Caco-2 (cell line): ENCODE measurements at places on chromosomes 6 and 20. TPM values are rescaled to one million over a fixed set of nuclear protein-coding genes. Genes with fewer than 3 reads are reported as not detected.

DNA sequence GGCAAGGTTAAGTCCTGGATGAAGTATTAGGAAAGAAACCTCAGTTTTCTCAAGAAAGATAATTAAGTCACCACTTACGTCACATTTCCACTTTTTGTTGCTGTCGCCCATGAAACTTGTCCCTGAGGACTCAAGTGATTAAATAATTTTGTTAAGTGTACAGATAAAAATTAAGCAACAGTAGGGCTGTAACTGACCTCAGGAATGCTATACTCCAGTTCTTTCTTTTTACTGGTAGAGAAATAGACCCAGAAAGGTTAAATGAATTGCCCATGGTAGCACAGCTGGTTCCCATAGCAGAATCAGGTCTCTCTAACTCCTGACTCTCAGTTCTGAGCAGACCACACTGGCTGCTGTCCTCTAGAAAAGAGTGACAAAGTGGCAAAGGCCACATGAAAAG lies 54.5 kb downstream of the CLIC5 start:
- H3K4me3 ChIP-seq = no peak overlapping the region
- no peaks in the 10 kb centered on the region for H3K36me3 ChIP-seq
- DNase-seq = no peak
- H3K27me3 ChIP-seq = no peaks in the 10 kb centered on the region

GRCh38 chr6:53005663-53006250 lies 10.7 kb upstream of the GSTA4 start:
- no peak overlapping the region for H3K27ac ChIP-seq
- peaks cover 11% of the 10 kb centered on the region; the same call in 1 of the 2 replicates for H3K4me1 ChIP-seq
- DNase-seq = no peak
- H3K36me3 ChIP-seq = peaks cover 2% of the 10 kb centered on the region; the same call in 1 of the 2 replicates
- H3K4me3 ChIP-seq = no peak overlapping the region
- no peaks in the 10 kb centered on the region for H3K27me3 ChIP-seq

DNA sequence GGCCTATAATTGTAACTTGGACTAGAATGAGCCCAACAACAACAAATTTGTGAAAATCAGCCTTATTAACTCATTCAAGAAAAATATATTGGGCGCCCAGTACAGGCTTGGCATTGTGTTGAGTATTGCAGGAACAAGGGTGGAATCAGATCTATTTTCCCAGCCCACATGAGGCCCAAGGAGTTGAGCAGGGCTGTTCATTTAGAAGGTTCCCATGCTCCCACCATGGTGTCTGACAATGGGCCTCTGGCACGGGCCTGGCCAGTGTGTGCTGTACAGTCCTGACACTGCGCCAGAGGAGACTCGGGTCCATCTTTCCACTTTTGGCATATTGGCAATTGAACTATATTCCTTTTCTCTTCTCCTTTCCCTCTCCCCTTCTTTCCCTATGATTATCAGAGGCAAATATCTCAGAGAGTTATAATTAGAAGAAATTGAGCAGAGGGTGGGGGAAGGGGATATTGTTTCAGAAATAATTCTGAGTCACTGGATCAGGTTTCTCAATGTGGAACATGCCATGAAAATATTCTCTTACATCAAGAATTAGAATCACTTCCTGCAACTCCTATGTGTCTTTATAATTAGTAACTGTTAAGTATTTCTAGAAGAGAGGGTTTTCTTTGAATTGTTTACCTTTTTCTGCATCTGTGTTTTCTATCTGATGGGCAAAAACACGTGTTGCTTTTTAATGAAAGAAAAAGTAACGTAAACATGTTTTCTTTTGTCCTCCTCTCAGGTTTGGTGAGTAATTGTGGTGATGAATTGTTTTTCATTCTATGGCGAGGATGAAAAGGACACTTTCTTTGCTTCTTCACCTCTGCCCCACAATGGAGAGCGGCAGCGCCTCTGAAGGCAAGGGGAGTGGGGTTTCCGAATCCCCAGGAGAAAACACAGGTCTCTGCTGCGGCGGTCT lies 209.4 kb downstream of the FOXA2 start:
- no peak overlapping the region for H3K4me3 ChIP-seq
- no peak overlapping the region for H3K27ac ChIP-seq
- H3K4me1 ChIP-seq = no peaks in the 10 kb centered on the region
- DNase-seq = no peak
- no peaks in the 10 kb centered on the region for H3K36me3 ChIP-seq

DNA sequence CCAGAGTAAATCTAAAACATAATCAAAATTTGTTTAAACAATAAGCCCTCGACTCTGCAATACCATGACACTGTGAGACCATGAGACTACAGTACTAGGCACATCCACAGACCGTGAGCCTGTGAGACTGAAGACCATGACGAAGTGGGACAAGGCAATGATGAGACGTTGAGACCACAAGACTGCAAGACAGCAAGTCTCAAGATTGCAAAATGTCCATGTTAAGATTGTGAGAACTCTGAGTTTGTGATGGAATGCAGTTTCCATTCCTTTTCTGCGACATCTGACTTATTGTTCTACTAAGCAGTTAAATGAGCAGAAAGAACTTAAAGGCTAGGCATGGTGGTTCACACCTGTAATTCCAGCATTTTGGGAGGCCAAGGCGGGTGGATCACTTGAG lies 102.1 kb upstream of the PHACTR1 start:
- no peaks in the 10 kb centered on the region for H3K36me3 ChIP-seq
- no peaks in the 10 kb centered on the region for H3K27me3 ChIP-seq
- H3K4me3 ChIP-seq = no peak overlapping the region
- H3K4me1 ChIP-seq = no peaks in the 10 kb centered on the region
- no peak overlapping the region for H3K27ac ChIP-seq

- no peak for DNase-seq
- H3K36me3 ChIP-seq = no peaks in the 10 kb centered on the region
- no peak overlapping the region for H3K4me3 ChIP-seq
- no peak overlapping the region for H3K27ac ChIP-seq
- no peaks in the 10 kb centered on the region for H3K27me3 ChIP-seq
Measured at GRCh38 chr6:119261944-119262284, 87.6 kb downstream of the MAN1A1 start.

- no peak overlapping the region for H3K27ac ChIP-seq
- no peaks in the 10 kb centered on the region for H3K27me3 ChIP-seq
- no peaks in the 10 kb centered on the region for H3K4me1 ChIP-seq
- DNase-seq = no peak
- H3K4me3 ChIP-seq = no peak overlapping the region
Measured at GRCh38 chr6:121216928-121217327, 117.4 kb downstream of the TBC1D32 start.

GRCh38 chr6:162068340-162068739 lies 659.2 kb downstream of the PRKN start:
- no peaks in the 10 kb centered on the region for H3K36me3 ChIP-seq
- no peak overlapping the region for H3K4me3 ChIP-seq

GRCh38 chr6:45364466-45364865 lies 13.3 kb downstream of the SUPT3H start:
- no peaks in the 10 kb centered on the region for H3K36me3 ChIP-seq
- H3K4me1 ChIP-seq = no peaks in the 10 kb centered on the region
- H3K27me3 ChIP-seq = no peaks in the 10 kb centered on the region
- no peak overlapping the region for H3K27ac ChIP-seq

GRCh38 chr6:33739571-33739970 lies 7.1 kb downstream of the IP6K3 start:
- peak overlapping the region; percentile 42 for H3K27ac ChIP-seq
- H3K27me3 ChIP-seq = no peaks in the 10 kb centered on the region
- no peak overlapping the region for H3K4me3 ChIP-seq
- H3K36me3 ChIP-seq = no peaks in the 10 kb centered on the region
- DNase-seq = no peak
- peaks cover 8% of the 10 kb centered on the region for H3K4me1 ChIP-seq

- H3K27me3 ChIP-seq = no peaks in the 10 kb centered on the region
- no peak for DNase-seq
- no peaks in the 10 kb centered on the region for H3K4me1 ChIP-seq
Measured at GRCh38 chr6:147942363-147942762, 400.3 kb upstream of the SASH1 start.

GRCh38 chr6:70863343-70863742 lies 93.5 kb downstream of the B3GAT2 start:
- H3K27me3 ChIP-seq = no peaks in the 10 kb centered on the region
- no peaks in the 10 kb centered on the region for H3K36me3 ChIP-seq
- H3K4me3 ChIP-seq = no peak overlapping the region
- no peak for DNase-seq

Gene MAP7
- total RNA-seq = 55.3 and 57.4 TPM in 2 replicates

Gene DNAJC5
- total RNA-seq = 117 and 124 TPM in 2 replicates

Gene MUCL3
- 0.16 TPM in 1 of 2 replicates, not detected in the other for total RNA-seq

Gene PRSS16
- 16.4 and 16.5 TPM in 2 replicates for total RNA-seq

Gene VWA7
- total RNA-seq = 0.61 and 1.5 TPM in 2 replicates

Gene APOM
- 14.8 and 15.8 TPM in 2 replicates for total RNA-seq
